ENCODE measurements at places on chromosomes 7 and 10. TPM values are rescaled to one million over a fixed set of nuclear protein-coding genes. Genes with fewer than 3 reads are reported as not detected.

- DNase-seq = no peak
These were observed 29.4 kb upstream of the JAKMIP3 start for GRCh38 chr10:132036153-132036886.

The PNLIP gene
- total RNA-seq = 1.1 TPM

The HOXA3 gene
- total RNA-seq = 0.04 TPM

DNA sequence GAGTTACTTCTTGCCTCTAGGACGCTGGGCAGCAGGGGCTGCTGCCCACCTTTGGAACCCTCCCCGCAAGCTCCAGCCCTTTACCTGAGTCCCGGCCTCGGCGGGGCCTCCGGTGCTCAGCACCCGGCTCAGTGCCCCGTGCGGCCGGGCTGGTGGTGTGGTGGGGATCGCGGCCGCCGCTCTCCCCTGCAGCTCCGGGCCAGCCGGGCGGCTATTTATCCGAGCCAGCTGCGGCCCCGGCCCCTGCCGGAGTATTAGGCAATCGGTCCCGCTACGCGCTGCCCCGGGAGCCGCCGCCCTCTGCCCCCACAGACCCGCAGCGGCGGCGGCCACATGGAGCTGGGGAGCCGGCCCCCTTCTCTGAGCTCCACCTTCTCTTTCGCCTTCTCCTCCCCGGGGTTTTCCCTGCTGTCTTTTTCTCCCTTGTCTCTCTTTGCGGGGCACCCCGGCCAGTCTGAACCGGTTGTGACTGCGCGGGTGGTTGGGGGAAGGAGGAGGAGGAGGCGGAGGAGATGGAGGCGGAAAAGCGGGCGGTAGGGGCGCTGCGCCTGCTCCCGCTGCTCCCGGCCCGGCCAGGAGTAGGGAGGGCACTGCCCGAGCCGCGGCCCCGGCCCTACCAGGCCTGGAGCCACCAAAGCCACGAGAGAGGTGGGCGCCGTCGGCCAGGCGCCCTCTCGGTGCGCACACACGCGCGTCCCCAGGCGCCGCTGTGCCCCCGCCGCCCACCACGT is at the start of gene SLC16A9:
TSS of gene SLC16A9 (minus strand) at position 456 of the 731 bp plus-strand sequence. CDS start 25,559 bp downstream, outside the sequence.
- peak; percentile 65 for DNase-seq

- DNase-seq = no peak
These were observed 13.1 kb downstream of the PHKG1 start for GRCh38 chr7:56079450-56080185.

- no peak for DNase-seq
These were observed 47.8 kb upstream of the PCLO start for GRCh38 chr7:83210479-83210878.

The CALHM2 gene
- 0.16 TPM for total RNA-seq

DNA sequence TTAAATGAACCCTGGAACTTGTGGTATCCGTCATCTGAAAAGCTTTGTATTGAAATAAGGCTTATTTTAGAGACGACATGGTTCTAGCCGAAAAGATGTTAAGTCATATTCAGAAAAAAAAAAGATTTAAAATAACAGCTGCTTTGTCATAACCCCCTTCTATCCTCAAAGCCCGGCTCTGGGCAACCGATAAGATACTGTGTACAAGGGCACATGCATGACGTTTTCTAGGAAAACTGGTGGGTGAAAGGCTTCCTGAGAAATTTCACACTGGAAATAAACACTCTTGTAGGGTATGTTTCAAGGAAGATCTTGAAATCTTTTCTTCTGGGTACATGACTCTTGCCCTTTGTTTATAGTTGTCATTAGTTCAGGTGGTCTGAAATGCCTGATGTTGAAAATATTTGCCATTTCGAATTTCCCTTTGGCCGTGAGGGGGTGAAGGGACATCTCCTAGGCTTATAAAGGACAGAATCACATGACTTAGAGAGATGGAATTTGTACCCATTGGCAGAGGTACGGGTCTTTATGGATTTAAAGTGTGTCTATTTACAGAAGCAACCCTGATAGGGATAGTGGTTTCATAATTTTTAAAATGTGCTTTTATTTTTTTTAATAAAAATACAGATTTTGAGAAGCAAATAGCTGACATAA is 232.5 kb downstream of the PTEN start:
- no peak for DNase-seq

DNA sequence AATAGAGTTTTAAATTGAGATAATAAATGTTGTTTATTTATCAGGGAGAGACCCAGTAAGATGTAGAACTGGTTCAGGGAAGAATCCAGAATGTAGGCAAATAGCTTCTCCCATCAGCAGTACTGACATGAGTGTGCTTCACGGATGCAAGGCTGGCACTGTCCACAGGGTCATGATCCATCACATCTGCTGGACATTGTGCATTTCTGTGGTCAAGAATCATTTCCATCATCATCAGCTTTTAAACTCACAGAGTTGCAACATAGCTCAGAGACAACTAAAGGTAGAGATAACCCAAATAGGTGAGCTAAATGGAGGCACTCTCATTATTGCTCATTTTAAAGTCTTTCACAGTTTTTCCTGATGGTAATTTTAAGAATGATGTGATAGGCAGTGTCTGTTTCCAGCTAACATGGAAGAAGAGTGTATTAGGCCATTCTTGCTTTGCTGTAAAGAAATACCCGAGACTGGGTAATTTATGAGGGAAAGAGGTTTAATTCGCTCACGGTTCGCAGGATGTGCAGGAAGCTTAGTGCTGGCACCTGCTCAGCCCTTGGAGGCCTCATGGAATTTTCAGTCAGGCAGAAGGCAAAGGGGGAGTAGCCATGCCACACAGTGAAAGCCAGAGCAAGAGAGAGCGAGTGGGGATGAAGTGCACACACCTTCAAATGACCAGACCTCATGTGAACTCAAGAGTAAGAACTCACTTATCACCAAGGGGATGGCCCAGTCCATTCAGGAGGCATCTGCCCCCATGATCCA is 80.8 kb downstream of the INPP5A start:
- DNase-seq = no peak

DNA sequence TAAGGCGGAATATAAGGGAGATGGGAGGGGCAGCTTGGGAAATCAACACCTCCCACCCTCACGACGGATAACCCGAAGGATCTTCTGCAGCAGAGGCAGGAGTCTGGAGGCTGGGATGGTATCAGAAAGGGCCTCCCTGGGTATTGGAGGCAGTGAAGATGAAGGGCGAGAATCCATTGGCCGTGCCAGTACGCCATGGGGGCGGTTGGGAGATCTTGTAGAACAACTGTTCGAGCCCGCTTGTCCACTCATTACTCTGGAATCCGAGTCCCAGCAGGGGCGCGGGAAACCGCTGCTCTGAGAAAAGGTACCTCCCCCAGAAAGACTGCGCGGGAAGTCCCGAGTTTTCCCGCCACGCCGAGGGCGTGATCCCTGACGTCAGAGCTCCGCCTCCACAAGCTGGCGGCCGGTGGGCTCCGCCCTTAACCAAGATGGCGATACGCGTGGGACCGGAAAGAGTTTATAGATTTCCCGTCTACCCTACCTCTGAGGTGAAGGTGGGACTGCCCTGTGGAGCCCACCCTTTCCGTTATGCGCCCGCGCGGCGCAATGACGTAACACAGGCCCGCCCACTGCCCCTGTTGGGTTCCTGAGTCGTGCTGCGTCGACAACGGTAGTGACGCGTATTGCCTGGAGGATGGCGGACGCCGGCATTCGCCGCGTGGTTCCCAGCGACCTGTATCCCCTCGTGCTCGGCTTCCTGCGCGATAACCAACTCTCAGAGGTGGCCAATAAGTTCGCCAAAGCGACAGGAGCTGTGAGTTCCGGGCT is at the start of gene NOLC1:
TSS of gene NOLC1 (plus strand) at position 616 of the 771 bp plus-strand sequence. CDS start at position 638, 22 bp downstream.
- peak; percentile 84 for DNase-seq

DNA sequence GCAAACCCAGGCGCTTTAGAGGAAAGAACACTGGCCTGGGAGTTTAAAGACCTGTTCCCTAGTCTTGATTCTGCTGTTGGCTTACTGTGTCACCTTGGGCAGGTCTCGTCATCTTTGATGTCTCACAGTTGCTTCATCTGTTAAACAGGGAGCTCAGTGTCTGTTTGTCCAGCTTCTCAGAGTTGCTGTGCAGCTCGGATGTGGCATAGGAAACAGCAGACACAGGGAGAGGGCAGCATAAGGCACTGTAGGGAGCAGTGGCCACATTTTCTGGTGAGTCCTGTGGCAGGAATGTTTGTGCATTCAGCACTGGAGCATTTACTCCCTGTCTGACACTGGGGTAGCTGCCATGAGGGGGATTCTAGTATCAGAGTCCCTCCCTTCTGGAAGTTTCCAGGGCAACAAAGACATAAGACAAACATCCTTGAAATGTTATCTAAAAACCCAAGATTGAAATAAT is 2.0 kb downstream of the REPIN1 start:
- peak; percentile 5 for DNase-seq

DNA sequence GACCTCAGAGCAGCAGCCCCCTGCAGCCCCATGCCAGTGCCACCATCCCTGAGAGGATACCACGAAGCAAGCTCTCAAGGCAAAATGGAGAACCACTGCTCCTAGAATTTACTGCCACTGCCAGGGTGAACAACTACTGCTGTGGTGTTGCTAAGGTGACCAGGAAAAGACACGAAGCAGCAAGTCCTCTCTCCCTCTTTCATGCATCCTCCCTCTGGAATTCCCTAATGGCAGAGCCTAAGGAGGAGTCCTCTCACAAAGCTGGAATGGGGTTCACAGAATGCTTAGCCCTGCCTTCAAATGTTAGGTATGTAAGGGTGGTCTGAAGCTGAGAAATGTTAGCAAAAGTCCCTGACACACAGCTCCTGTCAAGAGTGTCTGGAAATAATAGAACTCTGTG is 35.8 kb upstream of the NPSR1 start:
- DNase-seq = no peak

GRCh38 chr10:121559326-121560026 is 38.8 kb downstream of the FGFR2 start:
- no peak for DNase-seq

Data from K562 (cell line).